ENCODE measurements at places on chromosomes 16 and 17. TPM values are rescaled to one million over a fixed set of nuclear protein-coding genes. Genes with fewer than 3 reads are reported as not detected.
A peak's percentile ranks its signal among the peaks of the same experiment; 100 is the strongest.

ZNF750 gene
- not detected for total RNA-seq

CSNK2A2 gene
- 49.0 TPM for total RNA-seq

KCNG4 gene
- not detected for total RNA-seq

ABCC12 gene
- not detected for total RNA-seq

TSPOAP1 gene
- 17.8 TPM for total RNA-seq

NKIRAS2 gene
- total RNA-seq = 12.5 TPM

DNA sequence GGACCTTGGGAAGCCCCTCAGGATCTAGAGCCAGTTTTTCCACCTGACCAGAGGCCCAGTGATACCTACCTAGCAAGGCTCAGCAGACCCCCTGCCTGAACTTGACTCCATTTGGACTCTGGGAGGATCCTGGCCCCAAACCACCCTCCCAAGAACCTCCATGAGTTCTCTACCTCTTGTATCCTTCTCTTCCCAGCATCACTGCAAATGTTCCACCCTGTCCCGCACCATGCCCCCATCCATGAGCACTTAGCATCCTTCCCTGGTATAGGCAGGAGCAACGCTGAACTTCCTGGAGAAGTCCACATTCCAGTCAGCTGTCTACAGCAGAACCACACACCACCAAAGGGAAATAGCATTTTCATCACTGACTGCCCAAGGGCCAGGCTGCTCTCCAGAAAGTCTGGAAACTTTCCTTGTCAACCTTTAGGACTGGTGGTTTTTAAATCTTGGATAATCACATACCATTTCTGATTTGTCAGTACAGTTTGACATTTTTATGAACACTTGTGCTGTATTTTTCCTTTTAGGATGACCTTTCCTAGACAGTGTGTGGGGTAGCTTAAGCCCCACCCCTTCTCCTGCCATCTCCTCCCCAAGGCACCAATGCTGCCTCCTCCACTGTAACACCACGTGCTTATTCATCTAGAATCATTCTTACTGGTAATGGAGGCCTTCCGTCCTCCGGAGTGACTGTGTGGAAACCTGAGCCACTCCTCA is 13.9 kb downstream of the EIF4A3 start:
- no peak overlapping the region for H3K27ac ChIP-seq
- no peak for DNase-seq
- H3K4me1 ChIP-seq = no peaks in the 10 kb centered on the region
- peaks cover 4% of the 10 kb centered on the region for H3K27me3 ChIP-seq
- H3K4me3 ChIP-seq = no peak overlapping the region

- H3K27ac ChIP-seq = no peak overlapping the region
- no peaks in the 10 kb centered on the region for H3K36me3 ChIP-seq
- no peaks in the 10 kb centered on the region for H3K27me3 ChIP-seq
Observed at GRCh38 chr16:12575288-12575687, 228.4 kb downstream of the CPPED1 start.

DNA sequence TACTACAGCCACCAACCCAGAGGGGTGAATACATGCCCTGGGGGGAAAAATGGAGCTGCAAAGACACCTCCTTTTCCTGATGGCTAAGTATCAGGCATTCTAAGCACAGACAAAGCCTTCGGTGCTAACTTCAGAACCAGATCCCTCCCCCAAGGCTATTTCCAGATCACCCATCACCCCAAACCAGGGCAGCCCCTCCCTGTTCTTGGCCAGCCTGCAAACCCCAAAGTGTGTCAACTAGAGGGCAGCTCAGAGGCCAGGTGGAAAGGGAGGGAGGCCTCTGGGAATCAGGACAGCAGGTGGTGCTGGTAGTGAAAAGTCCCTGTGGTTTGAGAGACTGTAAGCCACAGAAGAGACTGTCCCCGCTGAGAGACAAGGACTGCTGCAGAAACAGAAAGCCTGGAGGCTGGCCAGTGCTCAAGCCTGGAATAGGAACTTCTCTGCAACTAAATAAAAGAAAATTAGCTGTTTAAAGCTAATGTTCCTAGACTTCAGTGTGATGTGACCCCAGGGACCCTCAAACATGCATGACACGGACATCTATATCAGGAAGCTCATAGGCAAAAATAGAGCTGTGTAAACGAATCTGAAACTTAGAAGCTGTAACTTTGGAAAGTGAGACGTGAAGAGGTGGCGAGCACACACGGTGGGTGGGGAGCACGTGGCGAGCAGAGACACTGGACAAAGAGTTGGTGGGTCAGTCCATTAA is 9.1 kb downstream of the TUBG1 start:
- H3K4me1 ChIP-seq = peaks cover 8% of the 10 kb centered on the region
- H3K4me3 ChIP-seq = no peak overlapping the region
- peak; percentile 15 for DNase-seq

GRCh38 chr16:78421181-78421708 is 321.8 kb downstream of the WWOX start:
- DNase-seq = no peak
- H3K27me3 ChIP-seq = no peaks in the 10 kb centered on the region

DNA sequence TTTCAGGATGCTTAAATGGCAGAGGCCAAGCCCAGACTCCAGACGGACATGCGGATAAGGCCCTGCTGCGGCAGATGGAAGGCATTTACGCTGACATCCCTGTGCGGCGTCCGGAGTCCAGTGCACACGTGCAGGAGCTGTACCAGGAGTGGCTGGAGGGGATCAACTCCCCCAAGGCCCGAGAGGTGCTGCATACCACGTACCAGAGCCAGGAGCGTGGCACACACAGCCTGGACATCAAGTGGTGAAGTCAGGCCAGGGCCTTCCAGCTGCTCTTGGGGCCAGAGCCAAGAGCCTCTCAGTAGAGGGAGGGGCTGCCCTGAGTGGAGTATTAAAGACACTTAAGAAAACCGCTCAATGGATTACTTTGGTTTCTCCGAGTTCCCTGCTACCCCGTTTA is 29.4 kb downstream of the NARF start:
- no peaks in the 10 kb centered on the region for H3K27me3 ChIP-seq
- no peak overlapping the region for H3K4me3 ChIP-seq
- peaks cover 54% of the 10 kb centered on the region for H3K36me3 ChIP-seq
- H3K27ac ChIP-seq = no peak overlapping the region
- DNase-seq = no peak

- peak overlapping the region; percentile 99 for H3K4me3 ChIP-seq
- no peak for DNase-seq
- H3K4me1 ChIP-seq = peaks cover 51% of the 10 kb centered on the region
- H3K27me3 ChIP-seq = no peaks in the 10 kb centered on the region
Observed at GRCh38 chr17:73232587-73233373, 28.9 kb downstream of the CPSF4L start.

DNA sequence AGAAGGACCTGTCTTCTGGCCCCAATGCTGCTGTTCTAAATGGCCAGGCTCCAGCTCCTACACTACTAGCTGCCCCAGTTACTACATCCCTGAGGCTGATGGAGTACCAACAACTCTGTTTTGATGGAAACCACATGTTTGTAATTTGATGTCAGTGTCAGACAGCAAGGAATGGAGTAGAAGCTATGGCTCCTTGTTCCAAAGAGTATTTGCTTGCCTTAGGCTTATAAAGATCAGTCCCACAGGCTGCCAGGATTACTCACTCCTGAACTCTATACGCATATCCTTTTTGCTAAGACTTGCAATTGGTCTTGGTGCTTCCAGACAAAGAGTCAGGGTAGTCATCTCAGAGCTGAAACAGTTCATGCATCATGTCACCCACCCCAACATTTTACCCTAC is 139.6 kb downstream of the HS3ST3A1 start:
- H3K4me1 ChIP-seq = no peaks in the 10 kb centered on the region
- no peak overlapping the region for H3K4me3 ChIP-seq
- no peaks in the 10 kb centered on the region for H3K36me3 ChIP-seq

GRCh38 chr16:50573279-50573678 is 25.1 kb downstream of the NKD1 start:
- no peaks in the 10 kb centered on the region for H3K36me3 ChIP-seq
- H3K27ac ChIP-seq = no peak overlapping the region
- no peaks in the 10 kb centered on the region for H3K4me1 ChIP-seq
- no peaks in the 10 kb centered on the region for H3K27me3 ChIP-seq
- no peak overlapping the region for H3K4me3 ChIP-seq
